ENCODE measurements at places on chromosomes 7 and 10.
A peak's percentile ranks its signal among the peaks of the same experiment; 100 is the strongest.

- DNase-seq, result no peak
Measured at GRCh38 chr7:14047709-14048399, 58.4 kb upstream of the ETV1 start.

- no peak for DNase-seq
Measured at GRCh38 chr10:127300868-127301321, 104.5 kb upstream of the INSYN2A start.

DNA sequence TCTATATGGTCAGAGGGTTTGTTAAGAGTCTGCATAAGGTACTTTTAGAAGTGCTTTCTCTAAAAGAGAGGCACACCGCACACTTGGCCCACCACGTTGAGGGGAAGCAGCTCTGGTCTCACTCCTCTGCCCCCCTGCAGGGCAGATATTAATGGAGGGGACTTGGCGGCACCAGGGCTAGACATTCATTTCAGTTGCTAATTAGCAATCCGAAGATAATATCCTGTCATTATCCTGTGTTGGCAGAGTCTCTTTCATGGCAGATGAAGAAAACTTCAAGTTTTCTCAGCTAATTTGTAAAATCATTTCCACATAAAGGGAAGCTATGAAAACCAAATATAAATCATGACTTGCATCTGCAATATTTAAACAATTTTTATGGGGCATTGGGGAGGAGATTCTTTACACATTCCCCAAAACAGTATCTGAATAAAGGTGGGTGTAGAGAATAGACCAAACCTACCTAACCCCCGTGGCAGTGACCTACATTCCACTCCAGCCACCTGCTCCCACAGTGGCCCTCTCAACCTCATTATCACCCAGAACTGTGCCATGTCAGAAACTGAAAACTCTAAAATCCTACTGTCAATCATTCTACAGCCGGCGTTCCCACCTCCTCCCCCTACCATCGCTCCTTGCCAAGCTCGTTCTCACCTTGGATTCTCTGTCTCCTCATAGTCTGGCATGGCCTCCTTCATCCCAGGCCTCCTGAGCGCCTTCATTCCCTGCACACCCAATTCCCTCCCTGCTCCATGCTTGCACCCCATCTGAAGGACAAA lies 54.1 kb upstream of the STK17A start:
- DNase-seq, result no peak

DNA sequence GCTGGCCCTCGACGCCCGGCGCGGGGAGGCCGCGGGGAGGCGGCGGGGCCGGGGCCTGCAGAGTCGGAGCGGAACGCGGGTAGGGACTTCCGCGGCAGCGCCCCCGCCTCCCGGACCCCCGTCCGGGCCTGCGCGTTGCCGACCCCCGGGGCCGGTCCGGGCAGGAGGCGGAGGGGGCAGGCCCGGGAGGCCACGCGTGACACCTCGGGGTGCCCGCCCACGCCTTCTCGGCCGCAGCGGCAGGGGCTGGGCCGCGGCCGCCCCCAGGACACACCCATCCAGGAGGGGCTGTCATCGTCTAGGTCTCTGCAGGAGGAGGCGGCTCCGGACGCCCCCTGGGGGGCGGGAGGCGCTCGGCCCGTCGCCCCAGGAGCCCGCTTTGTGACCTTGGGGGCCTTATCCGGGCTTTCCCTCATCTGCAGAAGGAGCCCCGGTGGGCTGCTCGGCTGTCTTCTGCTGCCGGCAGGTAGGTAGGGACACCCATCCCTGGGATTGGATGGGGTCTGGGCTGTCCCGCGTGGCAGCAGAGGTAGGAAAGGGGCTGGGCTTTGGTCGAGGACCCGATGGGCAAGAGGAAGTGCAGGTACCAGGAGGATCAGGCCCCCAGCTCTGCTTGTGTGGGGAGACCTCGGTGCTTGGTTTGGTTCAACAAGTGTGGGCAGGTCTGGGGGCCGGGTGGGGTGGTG lies 569 bp downstream of the ZNF316 start:
- DNase-seq, result peak; percentile 60

DNA sequence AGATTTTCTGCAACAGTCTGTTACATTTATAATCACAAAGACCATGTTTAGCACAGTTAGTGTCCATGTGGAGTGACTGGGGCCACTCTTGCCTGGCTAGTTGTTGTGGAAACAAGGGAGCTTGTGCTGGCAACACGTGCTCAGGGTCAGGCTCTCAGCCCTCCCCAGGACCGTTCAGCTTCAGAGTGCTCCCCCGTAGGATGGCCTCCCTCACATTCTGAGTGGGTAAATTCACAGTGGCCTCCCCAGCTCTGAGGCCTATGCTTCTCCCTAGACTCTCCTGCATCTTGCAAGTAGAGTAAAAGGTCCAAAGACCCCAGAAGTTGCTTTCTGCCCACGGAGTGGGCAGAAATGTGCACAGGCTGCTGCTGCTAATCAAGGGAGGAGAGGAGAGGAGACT lies 122.3 kb downstream of the ADCY1 start:
- no peak for DNase-seq

DNA sequence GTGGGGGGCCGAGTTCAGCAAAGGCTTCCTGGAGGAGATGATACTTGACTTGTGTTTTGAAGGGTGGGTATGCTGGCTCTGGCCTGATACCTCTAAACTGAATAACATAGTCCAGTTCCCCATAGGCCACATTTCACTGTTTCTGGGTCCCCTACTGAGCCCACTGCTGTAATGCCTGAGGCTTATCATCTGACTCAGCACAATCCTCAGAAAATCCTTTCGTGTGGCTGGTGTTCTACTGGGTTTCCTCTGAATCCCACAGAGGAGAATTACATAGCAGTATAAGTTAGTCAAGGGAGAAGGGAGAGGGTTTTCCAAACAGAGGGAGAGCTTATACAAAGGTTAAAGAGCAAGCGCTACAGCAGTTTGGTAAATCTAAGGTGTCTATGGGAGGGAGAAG lies 2.8 kb upstream of the R3HCC1L start:
- DNase-seq, result no peak

DNA sequence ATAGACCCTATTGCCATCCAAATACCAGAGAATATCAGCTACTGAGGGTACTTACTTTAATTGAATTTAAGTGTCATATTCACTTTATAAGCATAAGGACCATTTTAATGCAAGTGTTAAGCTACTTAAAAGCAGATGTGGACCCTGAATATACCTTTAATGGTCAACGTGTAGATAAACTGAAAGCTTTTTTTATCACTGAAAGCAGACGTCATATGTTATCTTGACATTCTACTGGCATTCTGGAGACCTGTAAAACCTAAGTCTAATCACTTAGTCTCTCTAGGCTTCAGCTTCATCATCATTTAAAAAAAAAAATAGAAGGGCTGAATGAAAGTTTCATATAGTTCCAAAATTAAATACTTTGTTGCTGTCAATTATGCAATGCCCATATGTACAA lies 116.5 kb downstream of the ELAPOR2 start:
- no peak for DNase-seq

DNA sequence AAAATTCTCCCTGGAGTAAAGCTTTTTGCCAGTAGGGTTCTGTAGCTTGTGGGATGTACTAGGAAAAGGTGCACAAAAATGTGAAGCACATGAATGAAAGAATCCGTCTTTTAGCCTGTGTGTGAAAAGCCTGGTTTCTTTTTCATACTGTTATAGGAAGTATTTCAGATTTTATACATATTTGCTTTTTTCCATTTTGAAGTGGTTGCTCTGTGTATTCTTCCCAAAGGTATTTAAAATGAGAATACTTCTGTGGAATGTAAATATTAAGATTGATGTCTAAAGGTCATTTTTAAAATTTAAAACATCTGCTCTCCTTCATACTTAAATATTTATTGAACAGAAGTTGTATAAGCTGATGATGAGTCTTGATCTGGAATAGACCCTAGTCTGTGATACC lies 96.8 kb downstream of the CDK14 start:
- DNase-seq, result no peak
